ENCODE measurements at places on chromosomes 13 and 19.
A peak's percentile ranks its signal among the peaks of the same experiment; 100 is the strongest.

GRCh38 chr13:34164582-34164981 is 346.6 kb downstream of the RFC3 start:
- no peak for DNase-seq

- DNase-seq: no peak
These were observed 1322.7 kb downstream of the UQCRFS1 start for GRCh38 chr19:27890206-27890605.

- no peak for DNase-seq
These were observed 44.7 kb downstream of the GARRE1 start for GRCh38 chr19:34298891-34299520.

DNA sequence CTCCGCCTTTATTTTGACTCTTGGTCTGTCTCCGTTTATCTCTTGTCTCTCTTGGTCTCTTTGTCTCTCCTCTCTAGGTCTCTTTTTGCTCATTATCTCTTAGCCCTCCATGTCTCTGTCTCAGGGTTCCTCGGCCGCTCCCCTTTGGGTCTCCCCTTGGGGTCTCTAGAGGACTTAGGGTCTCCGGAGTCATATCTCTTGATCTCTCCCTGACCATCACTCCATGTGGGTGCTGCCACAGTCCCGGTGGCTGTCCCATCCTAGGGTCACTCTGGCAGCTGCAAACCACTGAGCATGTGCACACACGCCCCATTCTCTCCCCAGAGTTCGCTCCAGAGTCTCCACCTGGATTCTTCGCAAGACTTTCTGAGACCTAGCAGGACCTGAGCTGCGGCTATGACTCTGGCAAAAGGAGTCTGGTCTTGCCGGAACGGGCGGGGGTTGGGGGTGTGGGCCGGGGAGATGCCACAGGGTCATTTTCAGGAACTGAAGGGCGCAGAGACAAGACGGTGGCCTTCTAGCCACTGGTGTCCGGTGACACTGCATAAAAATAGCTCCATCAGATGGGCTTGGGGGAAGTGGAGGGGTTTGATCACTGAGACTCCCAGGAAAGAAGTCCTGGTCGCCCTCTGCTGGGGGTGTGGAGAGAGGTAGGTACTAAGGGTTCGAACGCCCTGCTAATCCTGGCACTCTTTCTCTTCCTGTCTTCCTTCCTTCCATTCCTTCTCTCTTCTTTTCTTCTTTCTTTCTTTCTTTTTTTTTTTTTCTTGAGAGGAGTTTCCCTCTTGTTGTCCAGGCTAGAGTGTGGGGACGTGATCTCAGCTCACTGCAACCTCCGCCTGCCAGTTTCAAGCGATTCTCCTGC is 1.2 kb upstream of the KCNA7 start:
- peak; percentile 58 for DNase-seq

DNA sequence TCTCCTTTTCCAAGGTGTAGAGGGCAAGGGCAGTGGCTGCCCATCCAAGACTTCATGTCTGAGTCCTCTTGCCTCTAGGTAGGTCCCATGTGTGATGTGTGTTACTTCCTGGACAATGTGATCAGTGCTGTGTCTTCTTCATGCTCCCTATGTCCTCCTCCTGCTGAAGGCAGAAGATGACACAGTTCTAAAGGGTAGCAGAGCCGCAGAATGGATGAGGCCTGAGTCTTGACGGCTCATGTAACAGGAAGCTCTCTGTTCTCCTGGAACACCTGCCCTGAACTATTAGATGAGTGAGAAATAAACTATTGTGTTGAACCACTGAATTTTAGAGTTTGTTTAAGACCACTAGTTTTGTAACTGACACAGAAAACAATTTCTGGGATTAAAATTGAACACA is 165.9 kb downstream of the NDFIP2 start:
- DNase-seq: no peak

DNA sequence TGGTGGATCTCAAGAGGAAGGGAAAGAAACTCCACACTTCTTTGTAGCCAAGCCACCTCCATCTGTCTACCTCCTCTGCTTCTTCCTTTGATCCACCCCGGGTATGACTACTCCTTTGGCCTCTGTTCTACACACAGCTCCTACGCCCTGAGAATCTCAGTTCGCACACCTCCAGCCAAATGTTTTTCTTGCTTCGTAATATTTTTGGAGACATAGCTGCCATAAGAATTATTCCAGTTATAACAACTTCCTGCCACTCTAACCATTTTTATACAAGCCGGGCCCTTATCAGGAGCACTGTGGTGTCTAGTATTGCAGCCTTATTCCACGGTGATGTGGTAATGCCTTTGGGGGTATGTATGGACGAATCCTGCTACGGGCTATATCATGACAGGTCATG is 126.7 kb downstream of the STARD13 start:
- DNase-seq: no peak

GRCh38 chr13:112748947-112749735 is 59.3 kb downstream of the ATP11A start:
- no peak for DNase-seq

DNA sequence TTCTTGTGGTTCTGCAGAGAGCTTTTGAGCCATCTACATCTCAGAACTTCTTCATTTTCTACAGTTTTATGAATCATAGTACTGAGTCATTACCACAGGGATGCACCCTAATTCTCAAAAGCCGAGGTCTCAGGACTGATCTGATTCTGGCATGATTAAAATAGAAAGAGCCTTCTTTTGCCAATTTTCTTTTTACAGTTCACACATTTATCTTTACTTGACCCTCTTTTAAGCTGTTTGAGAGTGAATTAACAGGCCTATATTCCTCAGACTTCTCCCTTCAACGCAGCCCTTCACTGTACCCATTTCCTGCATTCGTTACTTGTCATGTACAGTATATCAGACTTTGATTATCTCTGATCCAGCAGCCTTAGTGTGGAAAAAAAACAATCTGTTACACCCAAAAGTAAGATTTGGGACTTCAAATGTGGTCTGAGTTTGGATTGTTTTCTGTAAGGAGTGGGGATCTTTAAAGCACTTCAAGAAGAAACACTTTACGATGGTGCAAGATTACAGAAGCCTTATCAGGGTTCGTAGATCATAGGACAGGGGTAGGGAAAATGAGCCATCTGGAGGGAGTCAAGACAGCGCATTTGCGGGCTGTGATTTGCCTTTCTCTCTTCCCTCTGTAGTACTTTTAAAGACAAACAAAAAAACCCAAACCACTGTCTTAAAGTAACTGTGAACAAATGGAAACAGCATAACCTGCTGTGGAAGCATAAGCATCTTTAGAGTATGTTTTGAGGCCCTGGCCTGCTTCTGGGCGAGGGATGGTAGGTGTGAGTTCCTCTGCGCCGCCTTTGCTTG is 15.3 kb upstream of the GPR183 start:
- DNase-seq: peak; percentile 67

DNA sequence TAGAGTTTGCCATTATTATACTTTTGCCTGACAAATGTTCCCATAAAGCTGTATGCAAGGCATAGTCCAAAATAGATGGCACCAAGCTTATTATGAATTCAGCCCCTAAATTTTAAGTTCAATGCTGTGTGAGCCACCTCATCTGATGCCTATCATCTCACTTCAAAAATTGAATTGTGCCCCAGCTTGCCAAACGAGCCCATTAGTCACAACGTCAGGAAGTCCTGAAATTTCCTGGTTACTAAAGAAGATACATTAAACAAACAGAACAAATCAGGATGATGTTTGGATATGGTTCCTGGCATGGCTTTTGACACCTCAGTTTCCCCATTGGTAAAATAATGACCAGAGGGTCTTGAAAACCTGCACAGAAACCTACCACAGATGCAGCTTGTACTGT is 147.5 kb upstream of the SOX21 start:
- DNase-seq: no peak

DNA sequence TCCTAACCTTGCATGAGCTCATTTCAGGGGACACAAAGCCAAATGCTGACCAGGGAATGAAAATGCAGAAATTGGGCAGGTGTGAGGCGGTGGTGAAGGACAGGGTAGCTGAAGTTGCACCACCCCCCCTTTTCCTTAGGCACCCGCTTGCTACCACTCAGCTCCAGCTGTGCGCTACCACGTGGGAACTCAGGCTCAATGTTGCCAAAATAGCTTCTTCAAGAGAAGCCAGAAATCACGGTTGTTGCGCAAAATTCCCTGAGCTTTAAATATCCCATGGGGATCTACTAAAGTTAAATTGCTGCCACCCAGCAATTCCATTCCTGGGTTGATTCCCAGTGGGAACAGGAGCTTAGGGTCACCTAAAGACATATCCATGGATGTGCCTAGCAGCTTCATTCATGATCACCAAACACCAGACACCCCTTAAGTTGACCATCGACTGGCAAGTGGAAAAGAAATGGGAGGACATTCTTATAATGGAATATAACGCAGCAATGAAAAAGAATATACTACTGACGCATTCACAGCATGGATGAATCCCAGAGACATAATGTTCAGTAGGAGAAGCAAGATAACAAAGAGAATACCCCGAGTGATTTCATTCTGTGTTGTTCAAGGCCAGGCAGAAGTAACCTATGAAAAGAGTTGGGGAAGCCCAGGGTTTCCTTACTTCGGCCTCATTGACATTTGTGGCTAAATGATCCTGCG is 12.8 kb upstream of the ADGRL1 start:
- DNase-seq: peak; percentile 14

DNA sequence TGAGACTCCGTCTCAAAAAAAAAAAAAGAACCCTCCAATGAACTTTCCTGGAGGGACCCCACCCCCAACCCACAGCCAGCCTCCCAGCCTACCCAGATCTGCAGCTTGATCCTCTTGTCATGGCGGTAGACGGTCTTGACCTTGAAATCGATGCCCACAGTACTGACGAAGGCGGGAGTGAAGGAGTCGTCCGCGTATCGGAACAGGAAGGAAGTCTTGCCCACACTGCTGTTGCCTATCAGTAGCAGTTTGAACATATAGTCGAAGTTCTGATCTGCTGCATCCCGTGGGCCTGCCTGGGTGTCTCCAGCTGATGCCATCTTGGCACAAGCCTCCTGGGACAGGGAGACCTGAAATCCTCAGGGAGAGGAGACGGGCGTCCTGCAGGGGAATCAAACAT is 2.4 kb downstream of the RAB3D start:
- peak; percentile 48 for DNase-seq

GRCh38 chr13:67355812-67356476 is 125.8 kb upstream of the PCDH9 start:
- DNase-seq: no peak

DNA sequence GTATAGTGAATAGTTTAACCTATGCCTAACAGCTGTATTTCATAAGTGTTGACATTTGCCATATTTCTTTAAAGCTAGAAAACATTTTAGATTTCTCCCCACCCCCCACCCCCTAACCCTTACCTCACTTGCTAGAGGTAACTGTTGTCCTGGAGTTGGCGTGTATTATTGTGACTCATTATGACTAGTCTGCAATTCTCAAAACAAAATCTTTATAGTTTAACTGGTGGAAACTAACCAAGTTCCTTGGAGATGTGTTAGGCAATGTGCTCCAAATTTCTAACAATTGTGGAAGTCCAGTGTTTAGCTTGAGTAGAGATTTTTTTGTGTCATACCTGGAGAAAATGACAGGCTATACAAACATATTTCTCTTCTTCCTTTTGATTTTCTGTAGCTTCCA is 38.0 kb downstream of the KCTD4 start:
- DNase-seq: peak; percentile 34

DNA sequence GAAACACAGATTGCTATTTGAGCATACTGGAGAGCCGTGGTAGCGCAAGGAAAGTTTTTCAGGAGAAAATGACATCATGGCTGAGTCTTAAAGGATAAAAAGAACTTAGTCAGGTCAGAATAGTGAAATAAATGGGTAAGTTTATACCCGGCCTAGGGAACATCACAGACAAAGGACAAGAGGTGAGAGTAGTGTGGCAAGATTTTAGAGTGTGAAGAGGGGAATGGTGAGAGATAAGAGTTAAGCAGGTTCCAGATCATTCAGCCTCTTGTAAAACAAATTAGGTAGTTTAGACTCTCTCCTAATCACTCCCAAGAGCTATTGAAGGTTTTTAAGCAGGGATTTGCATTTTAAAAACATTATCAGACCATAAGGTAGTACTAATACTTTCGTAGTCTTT is 116.0 kb upstream of the MAB21L1 start:
- no peak for DNase-seq

- DNase-seq: no peak
These were observed 1.9 kb upstream of the SELENOW start for GRCh38 chr19:47776568-47776967.

GRCh38 chr13:51950722-51951121 is 60.5 kb downstream of the ATP7B start:
- DNase-seq: no peak

DNA sequence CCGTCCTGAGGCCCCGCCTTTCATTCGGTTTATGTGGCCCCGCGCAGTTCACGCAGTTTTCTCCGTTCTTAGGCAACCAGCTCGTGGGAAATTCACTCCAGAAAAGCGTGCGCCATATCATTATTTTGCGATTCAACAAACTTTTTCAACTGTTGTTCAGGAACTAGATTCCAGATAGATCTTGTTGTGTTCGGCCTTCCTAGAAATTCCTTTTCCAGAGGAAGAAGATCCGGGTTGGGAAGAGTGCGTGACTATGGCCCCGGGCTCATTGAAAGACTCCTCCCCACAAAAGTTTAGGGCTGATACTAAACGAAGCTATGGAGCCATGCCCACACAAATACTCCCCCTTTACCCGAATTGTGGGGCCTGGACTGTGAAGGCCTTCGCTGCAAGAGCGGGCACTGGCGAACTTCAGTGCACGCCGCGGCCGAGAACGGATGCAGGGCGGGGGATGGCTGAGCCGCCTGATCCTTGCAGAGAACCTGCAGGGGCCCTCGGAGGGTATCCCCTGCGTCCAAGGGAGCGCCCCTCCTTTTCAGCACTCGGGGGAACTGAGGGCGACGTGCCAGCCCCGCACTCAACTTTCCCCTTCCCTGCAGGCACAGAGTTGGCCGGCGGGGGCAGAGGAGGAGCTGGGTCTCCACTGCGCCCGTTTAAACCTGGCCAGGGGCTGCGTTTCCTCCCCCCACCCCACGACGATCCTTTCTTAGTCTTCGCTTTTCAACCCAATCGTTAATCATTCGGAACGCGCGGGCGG is 904 bp upstream of the SOX1 start:
- no peak for DNase-seq

DNA sequence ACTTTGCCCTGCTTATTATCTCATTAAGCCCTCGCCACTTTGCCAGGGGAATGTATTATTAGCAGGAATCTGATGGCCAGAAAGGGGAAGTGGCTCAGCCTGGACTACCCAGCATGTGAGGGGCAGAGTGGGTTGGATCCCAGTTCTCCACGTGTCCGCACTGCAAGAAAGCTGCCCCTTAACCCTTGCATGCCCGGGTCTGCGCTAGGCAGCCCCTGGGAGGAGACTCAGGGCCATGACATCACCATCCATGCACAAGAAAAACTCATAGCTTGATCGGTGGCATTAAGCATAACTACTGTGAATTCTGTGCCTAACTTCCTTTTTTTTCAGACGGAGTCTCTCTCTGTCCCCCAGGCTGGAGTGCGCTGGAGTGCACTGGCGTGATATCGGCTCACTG is 8.9 kb downstream of the CACNG8 start:
- DNase-seq: peak; percentile 81

GRCh38 chr13:103308667-103309066 is 242.4 kb upstream of the SLC10A2 start:
- DNase-seq: no peak

DNA sequence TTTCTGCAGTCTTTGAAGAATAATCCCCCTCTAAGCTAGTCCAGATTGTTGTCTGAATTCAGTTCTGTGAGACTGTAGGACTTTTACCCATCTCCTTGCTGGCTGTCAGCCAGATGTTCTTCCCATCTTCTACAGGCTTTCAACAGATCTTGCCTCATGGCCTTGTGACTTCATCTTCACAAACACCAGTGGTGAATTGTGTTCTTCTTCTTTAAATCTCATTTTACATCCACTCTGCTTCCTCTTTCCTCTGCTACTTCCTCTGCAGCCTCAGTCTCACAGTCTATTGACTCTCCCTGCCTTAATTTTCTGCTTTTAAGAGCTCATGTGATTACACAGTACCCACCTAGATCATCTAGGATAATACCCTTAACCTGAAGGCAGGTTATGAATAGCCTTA is 859.0 kb upstream of the SLITRK1 start:
- DNase-seq: peak; percentile 67
